NCI-H2081 treated with DMSO at 0.1 percent for 48 hours (cell line): ENCODE measurements at places on chromosomes 13 and 19.

- no peak for DNase-seq
Observed at GRCh38 chr13:42028113-42028799, 20.2 kb upstream of the DGKH start.

GRCh38 chr19:39070888-39071287 lies 13.3 kb upstream of the ACP7 start:
- no peak for DNase-seq

DNA sequence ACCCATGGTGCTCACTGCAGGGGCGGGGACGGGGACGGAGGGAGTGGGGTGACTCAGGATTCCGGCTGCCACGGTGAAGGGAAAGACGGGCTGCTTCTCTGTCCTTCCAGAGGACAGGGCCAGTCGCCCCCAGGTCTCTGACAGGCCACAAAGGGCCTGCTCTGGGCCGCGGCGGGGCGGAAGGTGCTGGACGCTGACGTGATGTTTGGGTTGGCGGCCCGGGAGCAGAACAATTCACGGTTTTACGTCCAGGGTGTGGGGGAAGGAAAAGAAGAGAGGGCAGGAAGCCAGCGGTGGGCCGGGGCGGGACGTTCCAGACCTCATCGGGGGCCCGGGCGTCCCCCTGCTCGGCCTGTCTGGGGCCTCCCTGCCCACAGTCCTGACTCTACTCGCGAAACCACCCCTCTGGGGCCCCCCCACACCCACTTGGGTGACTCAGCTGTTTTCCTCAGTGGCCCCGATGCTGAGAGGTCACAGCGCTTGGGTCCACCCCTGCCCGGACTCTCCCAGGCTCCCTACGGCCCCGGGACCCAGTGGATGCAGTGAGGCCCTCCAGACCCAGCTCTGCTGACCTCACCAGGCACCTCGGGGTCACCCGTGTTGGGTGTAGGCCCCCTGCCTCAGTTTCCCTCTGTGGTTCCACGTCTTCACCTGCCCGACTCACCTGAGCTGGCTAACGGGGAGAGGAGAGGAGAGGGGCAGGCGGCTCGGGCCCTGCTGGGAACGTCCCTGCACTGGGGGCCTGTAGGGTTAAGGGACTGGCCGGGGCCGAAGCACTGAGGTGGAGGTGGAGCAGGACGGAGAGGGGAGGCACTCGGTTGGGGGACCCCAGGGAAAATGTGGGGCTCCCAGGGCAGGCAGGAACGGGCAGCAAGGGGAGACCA lies 29.2 kb downstream of the PIP5K1C start:
- no peak for DNase-seq

DNA sequence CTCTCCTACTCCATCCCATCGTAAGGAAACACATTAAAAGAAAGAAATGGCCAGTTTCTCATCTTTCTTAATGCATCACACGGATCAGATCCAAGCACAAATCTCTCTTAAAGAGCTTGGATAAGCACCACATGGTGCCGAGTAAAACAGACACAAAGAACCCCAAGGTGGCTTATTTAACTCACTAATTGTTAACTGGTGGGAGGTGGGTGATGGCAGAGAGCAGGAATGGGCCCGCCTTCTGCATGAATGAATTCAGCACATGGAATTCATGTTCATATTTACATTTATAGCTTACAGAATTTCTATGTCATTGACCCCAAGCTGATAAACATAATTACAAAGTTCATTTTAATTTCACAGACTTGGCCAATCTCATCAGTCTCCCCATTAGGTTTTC lies 89.9 kb downstream of the MZT1 start:
- no peak for DNase-seq

- DNase-seq, result no peak
Observed at GRCh38 chr13:32243695-32244094, 71.5 kb downstream of the ZAR1L start.
